Motor neuron (in vitro differentiated cells): ENCODE measurements at places on chromosomes 1 and 21.

- ATAC-seq, result no peak
These were observed 365.5 kb downstream of the CAMTA1 start for GRCh38 chr1:7150724-7151280.

DNA sequence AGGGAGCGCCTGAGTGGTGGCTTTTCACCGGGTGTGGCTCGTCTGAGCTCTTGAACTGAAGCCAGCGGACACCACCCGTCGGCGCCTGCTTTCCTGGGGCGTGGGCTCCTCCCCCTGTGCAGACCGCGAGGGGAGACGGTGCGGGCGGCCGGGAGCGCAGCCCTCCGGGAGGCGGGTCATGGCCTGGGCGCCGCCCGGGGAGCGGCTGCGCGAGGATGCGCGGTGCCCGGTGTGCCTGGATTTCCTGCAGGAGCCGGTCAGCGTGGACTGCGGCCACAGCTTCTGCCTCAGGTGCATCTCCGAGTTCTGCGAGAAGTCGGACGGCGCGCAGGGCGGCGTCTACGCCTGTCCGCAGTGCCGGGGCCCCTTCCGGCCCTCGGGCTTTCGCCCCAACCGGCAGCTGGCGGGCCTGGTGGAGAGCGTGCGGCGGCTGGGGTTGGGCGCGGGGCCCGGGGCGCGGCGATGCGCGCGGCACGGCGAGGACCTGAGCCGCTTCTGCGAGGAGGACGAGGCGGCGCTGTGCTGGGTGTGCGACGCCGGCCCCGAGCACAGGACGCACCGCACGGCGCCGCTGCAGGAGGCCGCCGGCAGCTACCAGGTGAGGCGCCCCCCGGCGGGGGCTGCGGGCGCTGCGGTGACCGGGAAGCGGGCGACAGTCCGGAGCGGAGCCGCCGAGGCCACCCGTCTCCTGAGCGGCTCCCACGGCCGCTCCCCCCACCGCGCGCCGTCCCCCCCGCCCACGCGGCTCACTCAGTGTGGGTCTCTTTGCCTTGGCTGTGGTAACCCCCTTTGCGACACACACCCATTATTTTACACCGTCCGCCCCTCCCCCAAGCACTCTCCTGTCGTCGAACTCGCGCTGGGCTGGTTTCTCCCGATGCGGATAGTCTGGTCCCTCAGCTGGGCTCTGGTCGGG, at the start of gene TRIM58:
TSS of gene TRIM58 (plus strand) at position 119 of the 916 bp plus-strand sequence. CDS start at position 179, 60 bp downstream.
- ATAC-seq, result peak; percentile 95

GRCh38 chr1:57770772-57771171, 346.9 kb upstream of the DAB1 start:
- ATAC-seq, result no peak

DNA sequence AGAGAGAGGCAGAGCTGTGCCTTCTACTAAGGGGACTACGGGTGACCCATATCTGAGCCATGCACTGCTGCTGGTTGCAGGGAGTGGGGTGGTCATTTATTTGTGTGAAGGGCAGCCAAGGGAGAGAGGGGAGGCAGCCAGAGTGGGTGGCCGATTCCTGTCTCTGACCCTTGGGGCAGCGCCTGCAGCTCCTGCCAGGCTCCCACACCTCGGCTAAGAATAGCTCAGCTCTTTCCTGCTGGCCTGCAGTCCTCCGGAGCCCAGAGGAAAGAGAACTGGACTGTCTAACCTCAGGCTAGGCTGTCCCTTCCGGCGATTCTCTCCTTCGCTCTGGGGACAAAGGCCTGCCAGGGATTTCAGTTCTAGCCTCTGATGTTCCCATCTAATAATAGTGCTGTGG, 11.6 kb upstream of the CD34 start:
- ATAC-seq, result no peak

DNA sequence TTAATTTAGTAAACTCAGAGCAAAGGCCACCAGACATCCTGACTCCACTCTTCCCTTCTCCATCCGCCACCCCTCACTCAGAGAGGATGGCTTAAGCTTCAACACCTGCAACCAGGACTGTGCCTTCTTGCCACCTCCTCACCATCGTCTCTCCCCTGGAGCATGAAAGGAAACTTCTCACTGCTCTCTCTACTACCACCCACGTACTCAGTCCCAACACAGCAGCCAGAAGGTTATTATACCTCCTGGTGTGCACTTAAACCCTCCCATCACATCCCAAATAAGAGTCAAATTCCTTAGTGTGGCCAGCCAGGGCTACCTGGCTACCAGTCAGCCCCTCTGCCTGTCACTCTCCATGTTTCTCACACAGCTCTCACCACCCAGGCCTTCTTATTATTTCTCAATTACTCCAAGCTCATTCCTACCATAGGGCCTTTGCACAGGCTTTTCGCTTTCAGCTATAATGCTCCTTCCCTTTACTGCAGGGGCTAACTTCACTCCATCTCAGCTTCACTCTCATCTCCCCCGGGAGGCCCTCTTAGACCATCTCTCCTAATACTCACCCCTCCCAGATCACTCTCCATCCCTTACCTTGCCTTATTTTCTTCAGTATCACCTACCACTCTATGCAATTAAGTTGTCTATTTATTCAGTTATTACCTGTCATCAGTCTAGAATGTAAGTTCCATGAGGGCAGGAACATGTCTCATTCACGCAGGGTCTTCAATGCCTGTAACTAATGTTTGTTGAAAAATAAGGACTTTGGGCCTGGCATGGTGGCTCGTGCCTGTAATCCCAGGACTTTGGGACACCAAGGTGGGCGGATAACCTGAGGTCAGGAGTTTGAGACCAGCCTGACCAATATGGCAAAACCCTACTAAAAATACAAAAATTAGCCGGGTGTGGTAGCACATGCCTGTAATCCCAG, 137.5 kb downstream of the TOMM20 start:
- no peak for ATAC-seq

DNA sequence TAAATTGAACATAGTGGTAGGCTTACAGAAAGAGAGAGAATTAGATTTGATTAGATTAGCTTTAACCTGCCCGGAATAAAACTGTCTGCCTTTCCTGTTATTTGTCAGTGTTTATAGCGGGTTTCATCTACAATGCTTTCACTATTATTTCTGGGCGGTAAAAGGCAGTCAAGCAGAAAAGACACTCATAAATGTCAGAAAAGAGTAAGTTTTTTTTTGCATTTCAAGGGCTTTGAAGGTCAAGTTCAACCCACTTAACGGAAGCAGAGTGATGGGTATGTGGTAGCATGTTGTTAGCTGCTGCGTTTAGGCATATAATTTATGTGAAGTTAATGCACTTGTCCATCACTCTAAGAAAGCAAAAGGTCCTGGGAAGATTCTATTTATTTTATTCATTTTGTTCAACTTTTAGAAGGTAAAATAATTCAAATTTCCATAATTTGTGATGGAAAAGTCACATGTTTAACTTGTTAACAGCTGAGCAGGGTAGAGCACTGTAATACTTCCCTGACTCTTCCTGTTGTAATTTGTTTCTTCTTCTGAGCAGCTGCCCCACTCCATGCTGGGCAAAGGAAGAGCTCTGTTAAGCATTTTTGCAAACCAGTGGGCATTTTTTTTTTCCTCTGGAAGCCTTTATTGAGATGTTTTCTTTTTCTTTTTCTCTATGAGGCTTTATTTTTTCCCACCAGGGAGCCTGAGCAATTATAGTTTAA, 220.1 kb downstream of the ST6GALNAC3 start:
- ATAC-seq, result peak; percentile 84

DNA sequence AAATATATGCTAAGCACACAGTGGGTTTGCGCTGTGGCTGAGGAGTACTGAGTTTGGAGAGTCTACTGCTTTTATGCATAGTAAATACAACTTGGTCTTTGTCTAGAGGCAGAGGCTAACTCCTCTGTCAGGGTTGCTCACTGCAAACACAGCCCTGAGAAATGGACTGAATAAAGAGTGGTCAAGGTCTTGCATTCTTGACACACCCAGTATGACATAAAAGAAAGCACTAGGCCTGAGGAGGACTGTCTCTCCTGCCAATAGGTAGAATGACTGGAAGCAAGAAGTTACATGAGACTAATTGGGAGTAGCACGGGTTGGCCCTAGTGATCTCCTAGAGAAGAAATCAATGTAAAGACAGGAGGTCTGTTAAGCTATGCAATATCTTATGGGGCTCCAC, 367.2 kb upstream of the B3GALT2 start:
- peak; percentile 89 for ATAC-seq

DNA sequence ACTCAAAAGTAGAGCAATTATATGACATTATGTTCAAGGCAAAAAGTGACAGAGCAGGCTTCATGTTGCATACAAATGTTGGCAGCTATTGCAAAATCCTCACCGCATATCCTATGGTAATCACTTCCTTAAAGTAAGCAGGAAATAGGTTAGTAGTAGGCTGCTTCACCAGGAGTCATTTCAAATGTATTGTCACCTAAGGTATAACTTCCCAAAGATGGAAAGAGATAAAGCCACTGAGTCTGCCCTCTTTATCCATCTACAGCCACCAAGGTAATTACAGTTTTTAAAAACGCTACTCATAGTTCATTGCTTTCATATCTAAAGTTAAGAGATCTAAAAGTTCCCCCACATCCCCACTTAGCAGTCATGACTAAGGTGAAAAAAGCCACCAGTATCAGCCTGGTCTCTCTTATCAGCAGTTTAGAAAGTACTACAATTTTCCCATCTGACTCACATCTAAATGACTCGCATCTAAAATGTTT, 31.6 kb upstream of the UBE2U start:
- ATAC-seq, result no peak

GRCh38 chr21:35862969-35863368, 197.4 kb downstream of the SETD4 start:
- no peak for ATAC-seq

DNA sequence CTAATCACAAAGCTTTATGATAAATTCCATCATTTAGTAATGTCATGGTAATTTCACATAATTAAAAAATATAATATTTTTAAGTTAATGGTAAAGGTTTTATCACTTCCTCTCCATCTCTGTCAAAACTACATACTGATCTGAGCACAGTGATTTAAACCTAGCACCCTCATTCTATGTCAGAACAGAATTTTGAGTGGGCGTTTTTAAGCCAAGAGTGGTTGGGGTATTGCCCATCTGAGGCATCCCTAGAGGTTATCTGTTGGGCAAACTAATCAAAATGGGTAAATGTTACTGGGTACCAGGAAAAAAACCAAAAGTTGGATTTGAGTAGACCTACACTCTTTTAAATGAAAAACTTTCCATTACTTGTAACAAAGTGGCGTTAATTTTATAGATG, 100.7 kb upstream of the GFI1 start:
- ATAC-seq, result no peak

- no peak for ATAC-seq
These were observed 8.7 kb downstream of the C1orf74 start for GRCh38 chr1:209775678-209776077.

DNA sequence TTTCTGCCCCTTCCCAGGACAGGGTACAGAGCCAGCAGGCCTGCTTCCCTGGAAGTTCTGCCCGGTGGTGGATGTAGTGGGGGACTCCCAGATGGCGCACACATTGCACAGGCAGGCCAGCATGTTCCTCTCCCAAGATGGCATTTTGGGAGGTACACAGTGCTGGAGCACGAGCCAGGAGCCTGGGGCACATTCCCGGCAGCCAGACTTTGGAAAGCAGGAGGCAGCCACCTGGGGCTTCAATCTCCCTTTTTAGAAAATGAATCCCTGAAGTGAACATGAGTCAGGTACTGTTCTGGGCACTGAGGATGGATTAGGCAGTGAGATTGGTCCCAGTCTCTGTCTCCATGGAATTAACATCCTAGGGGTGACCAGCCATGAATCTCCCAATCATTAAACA, 56.9 kb downstream of the RUNX1 start:
- ATAC-seq, result no peak

- ATAC-seq, result no peak
These were observed 38.9 kb downstream of the ALG14 start for GRCh38 chr1:95033843-95034242.

DNA sequence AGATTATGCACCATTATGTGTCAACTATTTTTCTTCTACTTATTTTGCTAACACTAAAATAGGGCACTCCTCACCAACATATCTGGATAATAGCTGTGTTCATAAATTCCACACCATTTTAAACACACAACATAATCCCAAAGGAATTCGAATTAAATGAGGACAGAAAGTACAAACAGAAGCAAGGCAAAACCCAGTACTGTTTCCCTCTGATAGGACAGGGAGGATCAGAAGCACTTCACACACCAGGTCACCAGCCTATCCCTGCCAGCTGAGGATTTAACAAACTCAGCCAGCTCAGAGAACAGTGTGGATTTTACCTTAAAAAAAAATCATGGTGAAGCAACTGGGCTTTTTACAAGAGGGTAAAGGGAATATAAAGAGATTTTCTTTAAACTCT, 20.0 kb downstream of the CRYZ start:
- ATAC-seq, result no peak

DNA sequence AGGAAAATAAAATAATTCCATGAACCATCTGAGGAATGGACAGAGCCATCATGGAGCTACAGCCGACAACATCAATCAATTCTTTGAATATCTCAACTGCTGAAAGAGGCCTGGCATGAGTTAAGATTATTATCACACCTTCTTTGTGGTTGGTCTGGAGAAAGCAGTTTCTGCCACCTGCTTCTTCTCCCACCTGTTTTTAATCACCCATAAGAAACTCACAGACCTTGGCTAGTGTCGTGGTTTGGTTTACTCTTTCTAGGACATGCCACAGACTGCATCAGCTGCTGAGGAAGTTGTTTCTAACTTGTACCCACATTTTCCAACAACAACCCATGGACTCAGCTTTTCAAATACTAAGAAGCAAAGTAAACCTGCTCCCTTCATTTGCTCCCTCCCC, 65.6 kb downstream of the NTPCR start:
- no peak for ATAC-seq

- ATAC-seq, result peak; percentile 22
These were observed 54.6 kb upstream of the DPT start for GRCh38 chr1:168783458-168784210.

GRCh38 chr1:167701510-167701909, 20.3 kb upstream of the MPZL1 start:
- ATAC-seq, result no peak

DNA sequence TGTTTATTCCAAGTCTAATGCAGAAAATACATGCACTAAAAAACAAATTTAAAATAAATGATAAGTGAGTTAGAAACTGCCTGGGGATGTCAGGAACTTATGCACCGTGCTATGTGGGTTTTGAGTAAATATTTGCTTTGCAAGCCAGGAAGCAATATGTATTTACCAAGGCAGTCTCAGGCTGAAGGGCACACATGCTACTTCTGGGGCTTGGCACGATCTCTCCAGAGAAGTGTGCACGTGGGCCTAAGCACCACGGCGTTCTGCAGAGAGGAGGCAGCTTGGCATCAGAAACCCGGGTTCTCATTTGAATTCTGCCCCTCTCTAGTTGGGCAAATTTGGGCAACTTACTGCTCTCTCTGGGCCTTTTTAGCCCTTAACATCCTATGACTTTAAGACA, 72.6 kb upstream of the ROR1 start:
- ATAC-seq, result no peak

DNA sequence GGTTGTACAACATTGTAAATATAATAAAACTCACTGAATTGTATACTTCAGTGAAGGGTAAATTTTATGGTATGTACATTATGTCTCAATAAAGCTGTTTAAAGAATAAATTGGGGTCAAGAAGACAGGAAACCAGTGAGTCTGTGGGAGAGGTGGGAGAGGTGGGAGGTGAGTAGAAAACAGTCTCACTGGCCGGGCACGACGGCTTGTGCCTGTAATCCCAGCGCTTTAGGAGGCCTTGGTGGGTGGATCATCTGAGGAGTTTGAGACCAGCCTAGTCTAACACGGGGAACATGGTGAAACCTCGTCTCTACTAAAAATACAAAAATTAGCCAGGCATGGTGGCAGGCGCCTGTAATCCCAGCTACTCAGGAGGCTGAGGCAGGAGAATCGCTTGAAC, 4.2 kb downstream of the MTMR11 start:
- no peak for ATAC-seq

- ATAC-seq, result no peak
These were observed 195.2 kb downstream of the S1PR1 start for GRCh38 chr1:101431956-101432510.

GRCh38 chr1:92329347-92330129, 30.7 kb downstream of the RPAP2 start:
- peak; percentile 65 for ATAC-seq
